Activated CD4-positive, alpha-beta memory T cell treated with anti-CD3 and anti-CD28 coated beads, Interleukin-2, amount 10 ng/mL, durations not matched to agents 7 days and 5 days (primary cell): ENCODE measurements at places on chromosomes 12 and 14. TPM values are rescaled to one million over a fixed set of nuclear protein-coding genes. Genes with fewer than 3 reads are reported as not detected.

DNA sequence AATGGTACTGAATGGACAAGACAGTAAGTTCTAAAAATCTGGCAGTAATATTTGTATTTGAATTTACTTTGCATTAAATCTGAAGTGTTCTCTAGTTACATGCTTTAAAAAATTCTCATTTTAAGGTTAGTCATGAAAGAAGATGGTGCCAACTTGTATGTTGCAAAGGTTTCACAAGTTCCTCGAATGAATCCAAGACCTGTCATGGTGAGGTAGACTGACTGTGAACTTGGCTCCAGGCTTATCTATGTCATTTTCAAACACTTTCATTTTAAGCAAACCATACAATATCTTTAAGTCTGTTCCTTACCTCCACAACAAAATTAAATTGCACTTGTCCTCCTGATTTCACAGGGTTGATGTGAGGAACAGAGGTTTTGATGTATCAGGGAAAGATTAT, 23.4 kb downstream of the CLEC2D start:
- H3K4me1 ChIP-seq: peaks cover 68% of the 10 kb centered on the region
- no peak overlapping the region for H3K4me3 ChIP-seq
- no peak overlapping the region for H3K27ac ChIP-seq
- H3K27me3 ChIP-seq: no peaks in the 10 kb centered on the region

GRCh38 chr12:96249196-96250118, 55.3 kb downstream of the ELK3 start:
- DNase-seq: no peak
- peak overlapping the region; percentile 19 for H3K27ac ChIP-seq
- peaks cover 78% of the 10 kb centered on the region for H3K36me3 ChIP-seq
- H3K27me3 ChIP-seq: no peaks in the 10 kb centered on the region
- no peak overlapping the region for H3K4me3 ChIP-seq

- no peak overlapping the region for H3K27ac ChIP-seq
- H3K27me3 ChIP-seq: peaks cover 5% of the 10 kb centered on the region
- H3K36me3 ChIP-seq: no peaks in the 10 kb centered on the region
- no peak for DNase-seq
Measured at GRCh38 chr14:76918256-76918781, 92.1 kb downstream of the LRRC74A start.

GRCh38 chr14:91327250-91327595, 82.7 kb upstream of the GPR68 start:
- H3K36me3 ChIP-seq: peaks cover 88% of the 10 kb centered on the region
- no peaks in the 10 kb centered on the region for H3K27me3 ChIP-seq
- peaks cover 77% of the 10 kb centered on the region for H3K4me1 ChIP-seq
- no peak overlapping the region for H3K27ac ChIP-seq

- DNase-seq: no peak
- no peak overlapping the region for H3K27ac ChIP-seq
- no peak overlapping the region for H3K4me3 ChIP-seq
- H3K4me1 ChIP-seq: peaks cover 20% of the 10 kb centered on the region
- H3K36me3 ChIP-seq: peaks cover 53% of the 10 kb centered on the region
Measured at GRCh38 chr14:75119056-75119455, 7.8 kb downstream of the NEK9 start.

GRCh38 chr12:50257236-50258166, 25.8 kb downstream of the LIMA1 start:
- H3K27me3 ChIP-seq: no peaks in the 10 kb centered on the region
- no peak for DNase-seq
- H3K27ac ChIP-seq: no peak overlapping the region
- peaks cover 23% of the 10 kb centered on the region for H3K4me1 ChIP-seq

GRCh38 chr12:7431993-7432685, 11.8 kb downstream of the CD163L1 start:
- H3K4me3 ChIP-seq: no peak overlapping the region
- no peaks in the 10 kb centered on the region for H3K36me3 ChIP-seq
- H3K27me3 ChIP-seq: peaks cover 11% of the 10 kb centered on the region

GRCh38 chr14:99822800-99823455, 29.7 kb downstream of the EML1 start:
- H3K4me3 ChIP-seq: no peak overlapping the region
- no peaks in the 10 kb centered on the region for H3K36me3 ChIP-seq
- peaks cover 11% of the 10 kb centered on the region for H3K4me1 ChIP-seq
- no peak for DNase-seq
- H3K27me3 ChIP-seq: peaks cover 54% of the 10 kb centered on the region

GRCh38 chr12:132152953-132153352, 8.7 kb downstream of the NOC4L start:
- H3K27ac ChIP-seq: no peak overlapping the region
- DNase-seq: no peak
- H3K36me3 ChIP-seq: no peaks in the 10 kb centered on the region
- no peaks in the 10 kb centered on the region for H3K27me3 ChIP-seq

GRCh38 chr14:38286452-38286851, 30.6 kb upstream of the CLEC14A start:
- no peaks in the 10 kb centered on the region for H3K36me3 ChIP-seq
- peaks cover 1% of the 10 kb centered on the region for H3K27me3 ChIP-seq
- no peak overlapping the region for H3K27ac ChIP-seq
- H3K4me1 ChIP-seq: no peaks in the 10 kb centered on the region
- DNase-seq: no peak
- H3K4me3 ChIP-seq: no peak overlapping the region

DNA sequence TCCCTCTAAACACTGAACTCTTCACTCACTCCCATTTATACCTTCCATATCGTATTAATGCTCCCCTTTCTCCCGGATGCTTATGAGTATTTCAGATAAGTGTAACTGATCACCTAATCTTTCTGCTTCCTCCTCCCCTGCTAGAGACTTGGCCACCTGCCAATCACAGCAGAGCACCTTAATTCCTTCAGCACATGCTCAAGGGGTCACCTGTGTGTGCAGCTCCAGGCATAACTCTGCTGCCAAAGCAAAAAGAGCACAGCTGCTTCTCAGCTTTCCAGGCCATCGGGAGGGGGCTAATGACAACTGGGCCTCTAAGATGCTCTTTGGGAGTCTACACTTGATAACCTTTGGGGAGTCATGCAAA, 106.9 kb upstream of the DYRK2 start:
- no peaks in the 10 kb centered on the region for H3K36me3 ChIP-seq
- H3K4me1 ChIP-seq: peaks cover 4% of the 10 kb centered on the region
- no peak for DNase-seq

DNA sequence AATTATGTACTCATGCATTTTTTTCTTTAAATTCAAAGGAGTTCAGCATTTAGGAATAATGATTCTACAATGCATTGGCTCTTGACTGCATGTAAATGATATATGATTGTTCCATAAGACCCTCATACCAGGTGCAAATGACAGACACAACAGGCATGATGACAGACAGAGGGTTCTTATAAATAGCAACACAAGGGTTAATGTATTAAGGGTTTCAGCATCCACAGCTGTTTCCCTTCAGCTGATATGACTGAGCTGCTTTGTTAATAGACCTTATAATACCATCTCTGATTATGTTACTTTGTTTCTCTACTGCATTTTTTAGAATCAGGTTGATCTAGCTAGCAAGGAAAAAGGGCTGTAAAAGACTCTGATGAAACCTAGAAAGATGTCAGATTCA, 90.8 kb upstream of the TMTC2 start:
- no peak overlapping the region for H3K4me3 ChIP-seq
- no peaks in the 10 kb centered on the region for H3K27me3 ChIP-seq
- no peak overlapping the region for H3K27ac ChIP-seq
- no peaks in the 10 kb centered on the region for H3K4me1 ChIP-seq

DNA sequence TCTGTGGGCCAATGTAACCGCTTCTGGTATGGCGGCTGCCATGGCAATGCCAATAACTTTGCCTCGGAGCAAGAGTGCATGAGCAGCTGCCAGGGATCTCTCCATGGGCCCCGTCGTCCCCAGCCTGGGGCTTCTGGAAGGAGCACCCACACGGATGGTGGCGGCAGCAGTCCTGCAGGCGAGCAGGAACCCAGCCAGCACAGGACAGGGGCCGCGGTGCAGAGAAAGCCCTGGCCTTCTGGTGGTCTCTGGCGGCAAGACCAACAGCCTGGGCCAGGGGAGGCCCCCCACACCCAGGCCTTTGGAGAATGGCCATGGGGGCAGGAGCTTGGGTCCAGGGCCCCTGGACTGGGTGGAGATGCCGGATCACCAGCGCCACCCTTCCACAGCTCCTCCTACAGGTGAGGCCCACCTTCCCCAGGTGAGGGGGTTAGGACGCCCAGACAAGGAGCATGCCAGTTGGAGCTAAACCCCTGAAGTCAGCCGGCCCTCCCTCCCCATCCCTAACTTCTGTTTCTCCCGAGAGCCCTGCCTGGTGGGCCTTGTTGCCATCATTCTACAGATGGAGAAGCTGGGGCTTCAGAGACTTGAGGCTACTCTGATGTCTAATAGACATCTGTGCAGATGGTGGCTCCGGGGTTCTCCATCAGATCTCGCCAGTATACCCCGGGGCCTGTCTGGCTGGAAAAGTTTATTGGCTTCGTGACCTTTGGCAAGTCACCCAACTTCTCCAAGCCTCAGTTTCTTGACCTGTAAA, 25.3 kb downstream of the PAPLN start:
- no peaks in the 10 kb centered on the region for H3K36me3 ChIP-seq
- no peak overlapping the region for H3K27ac ChIP-seq
- peaks cover 3% of the 10 kb centered on the region for H3K4me1 ChIP-seq
- DNase-seq: no peak
- H3K27me3 ChIP-seq: peaks cover 8% of the 10 kb centered on the region

- DNase-seq: no peak
- peak overlapping the region; percentile 12 for H3K27ac ChIP-seq
- no peaks in the 10 kb centered on the region for H3K27me3 ChIP-seq
- peaks cover 34% of the 10 kb centered on the region for H3K36me3 ChIP-seq
- H3K4me1 ChIP-seq: peaks cover 52% of the 10 kb centered on the region
- peak overlapping the region; percentile 12 for H3K4me3 ChIP-seq
Measured at GRCh38 chr12:31727192-31727591, 1.6 kb downstream of the AMN1 start.

DNA sequence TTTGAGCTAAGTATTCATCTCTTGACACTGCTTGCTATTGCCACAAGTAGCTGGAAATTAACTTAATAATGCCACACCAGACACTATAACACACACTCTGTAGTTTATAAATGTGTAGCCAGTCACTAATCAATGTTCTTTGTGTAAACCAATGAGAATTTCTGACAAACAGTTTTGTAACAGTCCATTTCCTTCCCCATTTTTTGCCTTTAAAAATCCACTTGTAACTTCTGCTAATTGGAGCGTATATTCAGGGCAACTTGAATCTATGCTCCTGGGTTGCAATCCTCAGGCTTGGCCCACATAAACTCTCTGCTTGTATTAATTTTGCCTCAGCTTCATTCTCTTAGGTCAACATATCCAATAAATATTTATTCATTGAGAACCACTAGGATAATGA, 125.0 kb upstream of the DHRS4 start:
- H3K27me3 ChIP-seq: no peaks in the 10 kb centered on the region
- no peak overlapping the region for H3K4me3 ChIP-seq

GRCh38 chr12:88993651-88994050, 358.6 kb downstream of the DUSP6 start:
- DNase-seq: no peak
- peaks cover 29% of the 10 kb centered on the region for H3K27me3 ChIP-seq
- no peak overlapping the region for H3K4me3 ChIP-seq
- no peak overlapping the region for H3K27ac ChIP-seq
- H3K4me1 ChIP-seq: no peaks in the 10 kb centered on the region

DNA sequence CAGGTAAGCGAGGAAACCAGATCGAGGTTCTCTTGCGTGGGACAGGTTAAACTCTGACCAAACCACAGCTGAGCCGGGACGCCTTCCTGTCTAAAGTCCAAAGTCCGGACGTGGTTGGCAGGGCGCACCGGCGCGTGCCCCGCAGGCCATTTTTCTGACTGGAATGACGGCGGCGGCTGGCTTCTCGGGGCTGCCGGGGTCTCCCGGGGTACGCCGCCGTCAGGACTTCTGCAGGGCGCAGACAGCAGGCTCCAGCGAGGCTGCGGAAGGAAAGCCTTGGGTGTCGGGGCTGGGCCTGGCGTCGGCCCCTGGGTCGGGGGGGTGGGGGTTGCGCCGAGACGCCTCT, 32.8 kb downstream of the MIA2 start:
- H3K4me1 ChIP-seq: peaks cover 46% of the 10 kb centered on the region
- no peaks in the 10 kb centered on the region for H3K27me3 ChIP-seq
- H3K36me3 ChIP-seq: peaks cover 33% of the 10 kb centered on the region
- H3K4me3 ChIP-seq: peak overlapping the region; percentile 73
- no peak for DNase-seq
- peak overlapping the region; percentile 94 for H3K27ac ChIP-seq

- no peak overlapping the region for H3K4me3 ChIP-seq
- no peaks in the 10 kb centered on the region for H3K36me3 ChIP-seq
- no peak overlapping the region for H3K27ac ChIP-seq
- H3K4me1 ChIP-seq: peaks cover 13% of the 10 kb centered on the region
Measured at GRCh38 chr12:1322821-1323220, 271.6 kb downstream of the FBXL14 start.

GRCh38 chr14:69135133-69135532, 17.8 kb downstream of the DCAF5 start:
- H3K27me3 ChIP-seq: no peaks in the 10 kb centered on the region
- H3K36me3 ChIP-seq: peaks cover 4% of the 10 kb centered on the region
- H3K27ac ChIP-seq: no peak overlapping the region
- H3K4me3 ChIP-seq: no peak overlapping the region
- DNase-seq: no peak

DNA sequence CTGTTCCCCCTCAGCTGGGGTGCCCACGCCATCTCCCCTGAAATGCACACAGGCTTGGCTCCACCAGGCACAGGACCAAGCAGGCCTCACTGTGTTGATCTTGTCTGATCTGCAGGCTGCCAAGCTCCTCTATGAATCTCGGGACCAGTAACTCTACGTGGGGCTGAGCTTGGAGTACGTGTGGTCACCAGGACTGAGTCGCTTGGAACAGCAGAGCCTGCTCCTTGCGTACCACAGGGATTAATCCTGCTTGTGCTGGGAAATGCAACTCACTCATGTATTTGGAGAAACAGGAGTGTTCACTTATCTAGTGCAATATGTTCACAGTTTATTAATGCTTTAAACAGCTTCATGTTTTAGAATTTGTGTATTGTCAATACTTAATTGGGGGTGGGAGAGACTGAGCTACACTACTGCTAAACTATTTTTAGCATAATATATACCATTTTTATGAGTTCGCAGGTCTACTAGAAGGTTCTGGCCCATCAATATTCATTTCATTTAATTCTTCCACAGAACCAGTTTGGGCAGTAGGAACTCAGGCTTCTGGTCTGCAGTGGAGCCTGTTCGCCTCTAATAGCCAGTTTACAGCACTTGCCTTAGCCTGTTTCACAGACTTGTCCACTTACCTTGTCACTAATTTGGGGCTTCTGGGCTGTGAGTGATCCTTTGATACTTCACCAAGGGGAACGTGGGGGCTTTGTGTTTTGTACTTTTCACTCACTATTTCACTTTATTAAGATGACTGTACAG, 17.4 kb downstream of the ZFYVE21 start:
- H3K27ac ChIP-seq: no peak overlapping the region
- no peak for DNase-seq

DNA sequence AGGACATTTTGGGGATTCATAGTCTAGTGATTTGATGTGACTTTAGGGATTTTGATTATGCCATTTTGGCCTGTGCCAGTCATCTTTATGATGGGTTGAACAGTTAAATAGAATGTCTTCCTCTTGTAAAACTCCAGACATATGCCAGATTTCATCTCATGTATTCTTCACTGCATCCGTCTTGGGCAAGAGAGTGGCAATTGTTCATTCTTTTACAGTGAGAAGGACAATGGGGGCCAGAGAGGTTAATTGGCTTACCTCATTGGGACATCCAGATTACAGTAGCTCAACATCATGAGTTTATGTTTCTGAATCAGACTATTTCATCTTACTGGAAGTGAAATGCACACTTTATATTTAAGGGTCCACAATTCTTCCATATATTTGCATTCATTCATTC, 108.2 kb upstream of the SLC38A2 start:
- H3K27ac ChIP-seq: no peak overlapping the region
- peaks cover 11% of the 10 kb centered on the region for H3K36me3 ChIP-seq

SUPT16H gene
- 114 TPM for total RNA-seq

JAG2 gene
- 2.6 TPM for total RNA-seq

NR4A1 gene
- total RNA-seq: 10.5 TPM

PPP4R4 gene
- total RNA-seq: 3.3 TPM

OTOGL gene
- not detected for total RNA-seq

SP7 gene
- total RNA-seq: not detected

COX14 gene
- total RNA-seq: 53.5 TPM
